ENCODE measurements at places on chromosomes 11 and 22.

GRCh38 chr22:19648419-19648929, 65.8 kb upstream of the SEPTIN5 start:
- no peak for DNase-seq

GRCh38 chr22:25741692-25742626, at the start of gene MYO18B:
Gene MYO18B (plus strand): TSS chr22:25742188. CDS start chr22:25761093, 18,905 bp downstream.
- DNase-seq: no peak

GRCh38 chr11:126727381-126727780, 273.2 kb downstream of the KIRREL3 start:
- DNase-seq: no peak

DNA sequence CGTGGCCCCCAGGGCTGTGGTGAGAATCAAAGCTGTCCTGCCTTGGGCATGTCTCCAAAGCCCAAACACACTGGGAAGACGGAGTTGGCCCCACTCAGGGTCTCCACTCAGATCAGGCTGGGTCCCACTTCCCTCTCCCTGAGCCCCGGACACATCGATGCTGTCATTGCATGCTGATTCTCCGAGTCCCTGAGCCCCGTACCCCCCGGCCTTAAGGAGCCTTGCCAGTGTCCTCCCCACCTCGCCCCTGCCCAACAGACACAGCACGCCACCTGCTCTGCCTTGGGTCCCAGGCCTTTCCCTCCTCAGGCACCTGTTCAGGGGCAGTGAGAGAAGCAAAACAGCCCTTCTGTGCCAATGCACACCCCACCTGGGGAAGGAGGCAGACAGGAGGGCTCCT, 14.6 kb downstream of the EIF1AD start:
- DNase-seq: no peak

DNA sequence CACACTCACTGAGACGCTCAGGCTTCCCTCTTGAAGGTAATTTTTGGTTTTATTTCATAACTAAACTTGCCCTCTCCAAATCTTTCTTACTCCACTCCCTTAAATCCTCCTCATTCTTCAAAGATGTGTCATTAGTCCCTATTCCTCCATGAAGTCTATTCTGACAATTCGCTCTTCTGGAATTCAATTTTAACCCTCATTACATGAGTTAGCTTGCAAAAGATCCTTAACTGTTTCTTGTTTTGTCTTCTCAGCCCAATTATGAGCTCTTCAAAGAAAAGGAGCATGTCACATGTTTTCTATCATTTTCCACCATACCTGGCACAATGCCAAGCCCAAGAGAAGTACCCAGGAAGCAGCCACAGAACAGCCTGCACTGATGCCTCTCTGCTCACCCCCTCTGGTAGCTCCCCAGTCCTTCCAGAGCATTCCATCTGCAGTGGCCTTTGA, 13.0 kb downstream of the GALNT18 start:
- no peak for DNase-seq

GRCh38 chr11:69159150-69159852, 3.6 kb downstream of the SMIM38 start:
- no peak for DNase-seq

All from hematopoietic multipotent progenitor cell (in vitro differentiated cells).